ENCODE measurements at places on chromosomes 2 and 18. TPM values are rescaled to one million over a fixed set of nuclear protein-coding genes. Genes with fewer than 3 reads are reported as not detected.

- DNase-seq, result no peak
These were observed 1.3 kb downstream of the ADCYAP1 start for GRCh38 chr18:905948-906415.

The FMNL2 gene
- total RNA-seq, result 0.42 TPM

DNA sequence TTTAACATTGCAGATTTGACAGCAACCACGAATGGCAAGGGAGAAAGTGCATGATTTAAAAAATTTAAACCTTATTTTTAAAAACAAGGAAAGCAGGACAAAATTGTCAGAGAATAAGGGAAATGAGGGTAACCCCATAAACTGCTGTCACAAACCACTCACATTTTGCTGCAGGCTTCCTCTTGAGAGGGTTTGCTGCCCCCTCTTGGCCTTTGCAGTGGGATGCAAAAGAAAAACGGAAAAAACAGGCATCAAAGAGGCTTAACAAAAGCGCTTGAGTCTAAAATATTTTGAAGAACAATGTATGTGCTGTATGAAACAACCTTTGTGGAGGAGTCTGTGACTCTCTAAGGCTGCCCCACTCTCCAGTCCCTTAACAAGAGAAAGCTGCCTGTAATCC, 91.6 kb downstream of the TMX3 start:
- no peak for DNase-seq

The BOLL gene
- not detected for total RNA-seq

DNA sequence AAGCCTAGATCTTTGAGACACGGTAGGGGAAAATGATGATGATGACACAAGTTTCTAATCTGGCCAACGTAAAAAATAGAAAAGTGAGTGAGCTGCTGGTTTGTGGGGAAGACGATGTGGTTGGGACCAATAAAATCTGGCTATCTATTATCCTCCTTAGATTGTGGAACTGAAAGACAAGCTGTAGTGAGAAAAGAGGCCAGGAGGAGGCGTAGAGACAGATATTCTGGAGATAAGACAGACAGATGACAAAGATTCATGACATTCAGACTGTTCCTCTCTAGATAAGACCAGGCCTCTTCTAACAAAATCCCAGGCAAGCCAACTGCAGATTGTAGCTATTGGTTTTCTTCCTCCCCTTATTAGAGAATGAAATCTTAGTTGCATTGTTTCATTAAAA, 376.3 kb upstream of the UBE2E3 start:
- no peak for DNase-seq

The COL4A3 gene
- total RNA-seq, result not detected

DNA sequence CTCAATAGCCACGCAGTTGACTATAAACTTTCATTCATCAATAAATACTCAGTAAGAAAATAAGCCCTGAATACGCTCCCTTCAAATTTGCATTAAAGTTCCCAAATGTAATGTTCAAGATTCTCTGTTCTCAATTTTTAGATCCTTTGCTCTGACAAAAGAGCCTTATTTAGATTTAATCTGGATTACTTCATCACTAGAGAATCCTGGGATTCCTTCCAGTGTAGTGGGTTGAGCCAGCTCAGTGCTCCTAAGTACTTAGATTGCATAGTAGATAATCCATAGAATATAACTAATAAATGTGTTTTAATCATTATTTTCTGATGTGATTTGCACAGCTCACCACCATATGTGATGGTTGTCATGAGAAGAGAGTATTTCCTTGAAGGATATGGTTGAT, 1286.2 kb downstream of the SUCLG1 start:
- DNase-seq, result no peak
